ENCODE measurements at places on chromosomes 1 and 21.

DNA sequence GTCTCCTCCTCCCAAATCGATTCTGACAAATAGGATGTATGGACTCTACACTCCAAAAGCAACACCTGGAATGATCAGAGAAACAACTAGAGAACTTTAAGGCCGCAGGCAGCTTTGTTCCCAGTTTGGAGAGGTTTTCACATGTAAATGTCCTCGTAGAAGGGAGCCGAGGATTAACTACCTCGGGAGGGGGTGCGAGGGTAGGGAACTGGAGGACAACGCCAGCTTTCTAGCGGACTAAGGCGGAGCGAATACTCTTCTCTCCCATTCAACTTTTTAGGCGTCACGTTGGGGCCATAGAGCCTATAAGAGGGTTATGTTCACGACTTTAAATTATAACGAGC, 1.2 kb downstream of the SCAF4 start:
- DNase-seq = no peak

- no peak for DNase-seq
These were observed 120.8 kb upstream of the RRP15 start for GRCh38 chr1:218164111-218164929.

DNA sequence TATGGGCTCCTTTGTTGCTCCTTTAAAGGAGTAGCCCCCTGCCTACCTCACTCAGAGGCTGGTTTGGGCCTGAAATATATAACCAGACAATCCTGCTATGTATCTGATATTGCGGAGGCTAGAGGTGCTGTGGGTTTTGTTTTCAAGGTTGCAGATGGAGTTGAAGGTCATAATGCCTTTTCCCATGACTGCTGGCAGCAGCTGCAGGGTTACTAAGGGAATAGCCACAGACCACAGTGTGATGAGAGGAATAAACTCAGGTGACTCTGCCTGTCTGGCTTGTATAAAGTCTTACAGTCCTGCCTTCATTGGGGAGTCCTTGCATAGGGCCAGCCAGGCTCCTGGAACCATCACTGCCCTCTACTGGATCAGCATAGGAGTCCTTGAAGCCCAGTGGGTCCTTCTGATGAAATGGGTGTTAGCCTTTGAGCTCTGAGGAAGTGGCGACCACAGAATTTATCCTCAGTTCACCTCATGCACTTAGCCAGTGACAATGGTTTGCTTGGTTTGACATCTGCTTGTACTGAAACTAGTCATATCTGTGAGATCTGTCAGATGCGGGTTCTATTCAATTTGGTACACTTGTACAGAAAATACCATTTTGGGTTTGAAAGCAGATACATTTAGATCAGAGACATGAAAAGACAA, 174.4 kb upstream of the HMCN1 start:
- DNase-seq = no peak

GRCh38 chr1:62426237-62426636, 10.6 kb upstream of the USP1 start:
- DNase-seq = no peak
